ENCODE measurements at places on chromosomes 4 and X. TPM values are rescaled to one million over a fixed set of nuclear protein-coding genes. Genes with fewer than 3 reads are reported as not detected.

Gene NR3C2
- 129 TPM for total RNA-seq

Gene MAGEB1
- total RNA-seq, result not detected

Gene USP17L28
- not detected for total RNA-seq

DNA sequence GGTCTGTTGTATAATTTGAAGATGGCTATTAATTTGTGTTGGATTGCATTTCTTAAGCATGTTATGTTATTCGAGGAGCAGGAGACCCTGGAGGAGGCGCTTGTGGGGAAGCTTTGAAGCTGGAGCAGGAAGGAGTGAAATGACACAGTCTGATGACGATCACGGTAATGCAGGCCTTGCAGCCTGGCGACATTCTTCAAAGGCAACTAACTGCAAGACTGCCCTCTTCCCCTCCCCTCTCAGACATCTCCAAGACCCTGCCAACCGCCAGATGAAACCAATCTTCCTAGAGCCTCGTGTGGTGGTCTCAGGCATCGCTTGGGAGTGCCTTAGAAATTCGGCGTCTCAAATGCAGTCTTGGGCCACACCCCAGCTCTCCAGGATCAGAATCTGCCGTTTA, 16.1 kb downstream of the CLCN4 start:
- DNase-seq, result no peak

- no peak for DNase-seq
Observed at GRCh38 chr4:127410201-127410600, 222.6 kb upstream of the INTU start.

DNA sequence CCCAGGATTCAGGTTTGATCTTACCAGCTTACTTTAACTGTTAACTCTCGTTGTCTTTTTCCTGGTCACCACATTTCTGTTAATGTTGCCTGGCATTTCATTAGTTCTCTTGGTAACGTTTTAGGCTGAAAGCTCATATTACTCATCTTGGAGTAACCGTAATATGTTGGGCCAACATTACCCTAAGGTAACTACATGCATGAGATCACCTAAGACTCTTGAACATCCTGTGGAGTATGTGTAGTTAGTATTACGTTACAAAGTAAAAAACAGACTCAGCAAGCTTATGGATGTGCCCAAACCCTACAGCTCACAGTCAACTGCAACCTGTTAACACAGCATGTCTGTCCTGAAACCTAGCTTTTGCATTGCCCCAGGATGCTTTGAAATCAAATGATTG, 203.3 kb upstream of the HS3ST1 start:
- no peak for DNase-seq

Data from transverse colon (tissue), 4 donors.